NCI-H69 (cell line): ENCODE measurements at places on chromosomes 2 and 18.
A peak's percentile ranks its signal among the peaks of the same experiment; 100 is the strongest.

- DNase-seq: no peak
Observed at GRCh38 chr2:72689579-72690195, 136.1 kb downstream of the EXOC6B start.

- no peak for DNase-seq
Observed at GRCh38 chr2:132448771-132449170, 32.2 kb downstream of the GPR39 start.

DNA sequence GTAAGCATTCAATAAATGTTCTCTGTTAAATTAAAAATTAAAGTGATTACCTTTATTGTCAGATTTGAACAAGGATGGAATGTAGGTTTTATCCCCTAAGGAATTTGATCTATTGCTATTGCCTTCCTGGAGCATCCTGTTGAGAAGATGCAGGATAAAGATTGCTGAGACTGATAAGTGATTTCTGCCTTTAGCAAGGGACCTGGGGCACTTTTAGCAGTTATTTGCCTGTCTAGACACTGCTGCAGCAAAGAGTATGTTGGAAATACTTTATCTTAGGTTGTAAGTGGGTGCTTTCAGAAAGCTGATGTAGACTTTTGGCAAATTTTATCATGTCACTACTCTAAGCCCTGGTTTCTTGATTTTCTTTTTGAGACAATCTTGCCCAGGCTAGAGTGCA, 69.5 kb downstream of the FAM117B start:
- DNase-seq: no peak

DNA sequence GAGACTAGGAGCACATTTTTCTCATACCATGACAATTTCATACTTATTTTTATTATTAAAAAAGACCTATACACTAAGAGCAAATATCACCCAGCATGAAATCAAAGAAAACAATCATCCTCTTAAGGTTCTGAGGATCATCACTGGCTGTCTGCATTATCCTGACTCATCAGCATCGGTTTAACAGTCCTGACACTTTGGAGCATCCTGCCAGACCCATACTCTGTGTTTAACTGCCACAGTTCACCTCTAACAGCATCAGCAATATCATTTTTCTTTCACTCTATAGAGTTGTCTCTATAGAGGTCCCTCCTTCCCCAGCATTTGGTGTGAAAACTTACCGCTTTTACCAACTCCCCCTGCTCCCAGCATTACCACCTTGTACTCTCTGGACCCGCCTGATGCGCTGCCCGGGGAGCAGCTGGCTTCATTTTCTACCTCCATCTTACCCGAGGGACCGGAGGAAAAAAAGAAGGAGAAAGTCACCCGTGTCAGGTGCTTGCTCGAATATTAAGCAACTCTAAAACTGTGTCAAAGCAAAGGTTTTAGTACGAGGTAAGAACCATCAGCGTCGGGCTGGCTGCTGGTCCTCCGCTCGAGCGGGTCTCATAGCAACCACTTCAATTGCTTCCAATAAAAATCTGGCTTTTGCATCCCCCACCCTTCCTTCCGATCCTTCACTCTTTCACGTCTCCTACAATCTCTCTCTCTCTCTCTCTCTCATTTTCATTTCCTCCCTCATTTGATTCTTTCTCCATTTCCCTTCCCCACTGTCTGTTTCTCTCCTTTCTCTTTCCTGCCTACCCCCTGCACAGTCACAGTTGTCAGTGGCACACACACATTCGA, at the start of gene RIT2:
Gene RIT2, minus strand, starts transcription at position 610 of the 846 bp plus-strand sequence.
- peak; percentile 74 for DNase-seq

DNA sequence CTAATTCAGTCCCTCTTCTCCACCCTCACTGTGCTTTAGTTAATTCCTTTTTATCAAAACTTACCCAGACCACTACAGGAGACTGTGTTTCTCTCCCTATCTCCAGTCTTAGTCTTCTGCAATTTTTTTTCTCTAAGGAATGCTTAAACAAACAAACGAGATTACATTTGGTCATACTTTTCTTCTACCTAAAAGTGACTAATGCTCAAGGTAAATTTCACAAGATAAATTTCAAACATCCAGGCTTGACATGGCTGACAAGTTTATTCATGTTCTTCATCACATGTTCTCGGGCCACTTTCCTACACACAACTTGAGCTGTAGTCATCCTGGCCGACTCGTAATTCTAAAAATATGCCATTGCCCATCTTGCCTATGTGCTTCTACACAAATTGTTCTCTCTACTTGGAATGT, 23.2 kb upstream of the ACSL3 start:
- no peak for DNase-seq
